ENCODE measurements at places on chromosomes 12 and 14. TPM values are rescaled to one million over a fixed set of nuclear protein-coding genes. Genes with fewer than 3 reads are reported as not detected.

BMP4 gene
- total RNA-seq = 1.6 TPM

BCL2L14 gene
- total RNA-seq = not detected

KRT72 gene
- not detected for total RNA-seq

PIWIL1 gene
- total RNA-seq = not detected
